ENCODE measurements at places on chromosomes 1 and 21.
A peak's percentile ranks its signal among the peaks of the same experiment; 100 is the strongest.

- no peak for DNase-seq
These were observed 71.5 kb downstream of the MAP10 start for GRCh38 chr1:232876506-232877364.

GRCh38 chr21:42401154-42401553, 2.5 kb upstream of the UBASH3A start:
- no peak for DNase-seq

- DNase-seq: no peak
These were observed 2.0 kb upstream of the FCER1A start for GRCh38 chr1:159300146-159300545.

GRCh38 chr1:7781501-7781900, 2.6 kb upstream of the PER3 start:
- DNase-seq: no peak

GRCh38 chr21:15005391-15005790, 59.4 kb downstream of the NRIP1 start:
- no peak for DNase-seq

DNA sequence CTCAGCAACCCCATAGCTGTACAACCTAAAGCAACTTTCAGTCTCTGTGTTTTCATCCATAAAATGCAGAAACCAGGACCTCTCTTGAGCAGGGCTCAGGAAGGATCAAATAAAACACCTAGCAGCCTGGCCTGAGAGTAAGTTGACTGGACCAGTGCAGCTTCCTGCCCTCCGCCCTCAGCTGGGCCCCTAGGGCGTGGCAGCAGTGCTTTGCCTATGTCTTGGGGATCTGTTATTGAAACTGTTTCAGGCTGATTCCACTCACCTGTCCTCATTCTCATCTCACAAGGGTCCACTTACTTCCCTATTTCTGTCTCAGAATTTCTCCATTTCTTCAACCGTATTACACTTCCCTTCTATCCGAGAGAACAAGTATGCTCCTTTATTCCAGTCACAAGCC, 17.3 kb downstream of the LRRC42 start:
- DNase-seq: no peak

DNA sequence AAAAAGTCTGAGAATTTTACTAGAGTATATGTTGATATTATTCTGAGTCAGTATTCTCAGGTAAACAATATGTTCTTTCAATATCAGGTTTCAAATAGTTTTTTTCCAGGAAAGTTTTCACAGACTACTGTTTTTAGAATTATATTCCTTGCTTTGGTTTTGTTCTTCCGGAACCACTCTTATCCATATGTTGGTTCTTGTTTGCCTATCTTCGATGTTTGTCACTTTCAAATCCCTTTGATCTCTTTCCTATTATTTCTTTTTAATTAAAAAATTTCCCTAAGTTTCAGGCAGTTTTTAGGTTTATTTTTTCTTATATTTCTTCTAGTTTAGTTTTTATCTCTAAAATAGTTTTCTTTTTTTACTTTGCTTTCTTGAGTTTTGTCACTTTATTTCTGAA, 20.9 kb downstream of the NOS1AP start:
- no peak for DNase-seq

DNA sequence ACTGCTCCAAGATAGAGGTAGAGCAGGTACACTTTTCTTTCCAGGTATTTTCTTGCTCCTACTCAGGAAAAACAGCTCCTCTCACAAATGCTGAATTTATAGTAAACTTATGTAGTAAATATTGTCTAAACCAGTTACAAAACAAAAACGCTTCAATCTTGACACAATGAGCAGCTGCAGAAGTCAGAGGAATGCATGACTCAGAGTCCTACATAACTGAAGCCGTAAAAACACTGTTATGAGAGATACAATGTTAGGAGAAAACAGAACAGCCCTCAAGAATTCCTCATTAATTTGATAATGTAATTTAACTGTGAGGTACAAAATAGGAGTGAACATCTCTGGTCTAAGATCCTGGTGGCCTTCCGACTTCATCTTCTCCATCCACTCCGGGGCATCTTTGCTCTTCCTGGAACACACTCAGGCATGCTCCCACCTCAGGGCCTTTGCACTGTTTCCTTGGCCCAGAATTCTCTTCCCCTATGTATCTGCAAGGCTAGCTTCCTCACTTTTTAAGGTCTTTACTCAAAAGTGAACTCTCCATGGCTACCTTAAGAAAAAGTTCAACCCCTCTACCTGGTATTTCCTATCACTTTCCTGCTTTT, 138.5 kb downstream of the SLC45A1 start:
- DNase-seq: no peak

DNA sequence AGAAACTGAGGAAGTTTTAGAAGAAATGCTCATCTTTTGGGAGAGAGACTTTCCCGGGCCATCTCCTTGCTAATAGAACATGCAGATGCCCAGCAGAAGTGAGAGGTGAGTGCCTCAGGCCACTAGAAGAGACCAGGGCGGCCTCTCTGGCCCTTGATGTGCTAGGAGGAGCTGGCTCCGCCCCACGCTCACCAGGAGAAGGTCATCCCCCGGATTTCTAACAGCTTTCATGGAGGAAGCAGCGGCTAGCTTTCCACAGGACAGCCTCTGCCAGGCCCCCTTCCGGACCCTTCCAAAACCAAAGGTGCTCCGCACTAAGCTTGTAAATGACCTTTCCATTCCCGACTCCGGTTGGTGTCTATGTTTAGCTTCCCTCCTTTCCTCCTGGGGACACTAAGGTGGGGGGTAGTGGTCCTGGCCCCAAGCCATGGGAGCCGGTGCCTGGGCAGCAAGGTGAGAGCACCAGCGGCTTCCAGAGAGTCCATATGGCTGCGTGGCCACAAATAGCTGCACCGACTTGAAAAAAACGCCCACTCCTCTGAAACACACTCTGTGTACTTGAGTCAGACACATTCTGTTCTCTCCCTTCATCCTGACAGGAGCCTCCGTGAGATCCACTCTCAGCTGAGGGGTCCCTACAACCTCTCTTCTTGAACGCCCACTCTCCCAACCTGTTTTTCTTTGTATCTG, 249.9 kb downstream of the TNR start:
- DNase-seq: no peak

- no peak for DNase-seq
These were observed 34.9 kb upstream of the TACSTD2 start for GRCh38 chr1:58611861-58612385.

DNA sequence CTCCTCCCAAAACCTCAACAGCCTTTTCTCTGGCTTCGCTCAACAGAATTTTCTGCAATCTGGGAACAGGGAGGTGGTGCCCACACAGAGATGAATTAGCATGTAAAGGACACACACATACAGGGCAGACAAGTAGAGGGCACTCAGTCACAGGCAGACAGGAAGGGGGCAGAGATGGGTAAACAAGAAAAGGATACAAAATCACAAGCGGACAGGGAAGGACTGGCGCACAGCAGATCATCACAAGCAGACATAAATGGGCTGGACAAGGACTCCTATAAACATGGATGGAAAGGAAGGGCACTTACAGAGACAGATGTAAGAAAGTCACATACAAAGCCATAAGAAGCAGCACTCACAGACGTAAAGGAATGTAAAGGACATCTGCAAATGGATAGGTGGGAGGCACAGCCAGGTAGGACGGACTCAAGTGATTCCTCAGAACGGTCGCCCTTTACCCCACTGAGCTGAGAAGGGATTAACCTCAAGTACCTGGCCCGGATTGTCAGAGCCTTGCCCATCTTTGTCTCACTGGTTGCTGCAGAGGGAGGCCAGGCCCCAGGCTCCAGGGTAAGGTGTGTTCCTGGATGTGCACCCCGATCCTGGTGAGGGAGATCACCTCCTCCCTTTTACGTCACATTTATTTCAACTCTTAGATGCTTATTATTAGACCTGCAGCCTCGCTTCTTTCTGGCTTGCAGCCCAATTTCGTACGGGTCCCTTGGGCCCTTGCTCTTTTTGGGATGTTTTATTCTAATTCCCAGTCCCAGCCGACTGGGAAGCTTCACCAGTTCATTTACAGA, 836 bp upstream of the PRCC start:
- DNase-seq: no peak

GRCh38 chr1:54643736-54644135, 2.1 kb downstream of the MROH7 start:
- no peak for DNase-seq

DNA sequence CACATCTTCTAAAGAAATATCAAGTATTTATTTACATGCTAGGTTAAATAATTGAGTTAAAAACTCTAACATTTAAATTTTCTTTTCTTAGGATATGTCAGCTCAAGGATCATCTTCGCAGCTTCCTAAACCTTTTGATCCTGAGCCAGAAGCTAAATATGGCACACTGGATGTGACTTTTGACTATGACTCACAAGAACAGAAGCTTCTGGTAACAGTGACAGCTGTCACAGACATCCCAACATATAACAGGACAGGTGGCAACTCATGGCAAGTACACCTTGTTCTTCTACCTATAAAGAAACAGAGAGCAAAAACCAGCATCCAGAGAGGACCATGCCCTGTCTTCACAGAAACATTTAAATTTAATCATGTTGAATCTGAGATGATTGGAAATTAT, 132.7 kb upstream of the SERTAD4 start:
- no peak for DNase-seq

DNA sequence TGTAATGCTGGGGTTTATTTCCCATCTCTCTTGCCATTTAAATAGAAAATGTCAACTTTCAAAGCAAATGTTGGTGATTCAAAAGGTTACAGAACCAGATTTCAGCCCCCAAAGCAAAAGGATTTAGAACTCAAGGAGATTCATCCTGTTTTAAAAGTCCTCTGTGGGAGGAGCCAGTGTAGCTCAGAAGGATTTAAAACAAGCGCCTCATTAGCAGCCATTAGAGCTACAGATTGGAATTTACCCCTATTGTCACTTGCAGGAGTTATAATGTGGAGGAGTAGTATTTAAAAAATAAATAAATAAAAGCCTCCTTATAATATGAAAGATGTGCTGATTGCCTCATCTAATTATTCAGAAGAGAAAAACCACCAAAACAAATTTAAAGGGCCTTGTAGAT, 107.8 kb downstream of the LAMC2 start:
- DNase-seq: no peak

GRCh38 chr1:167671727-167672511, 41.9 kb downstream of the RCSD1 start:
- DNase-seq: no peak

GRCh38 chr1:212683357-212683722, 16.3 kb downstream of the BATF3 start:
- DNase-seq: no peak

DNA sequence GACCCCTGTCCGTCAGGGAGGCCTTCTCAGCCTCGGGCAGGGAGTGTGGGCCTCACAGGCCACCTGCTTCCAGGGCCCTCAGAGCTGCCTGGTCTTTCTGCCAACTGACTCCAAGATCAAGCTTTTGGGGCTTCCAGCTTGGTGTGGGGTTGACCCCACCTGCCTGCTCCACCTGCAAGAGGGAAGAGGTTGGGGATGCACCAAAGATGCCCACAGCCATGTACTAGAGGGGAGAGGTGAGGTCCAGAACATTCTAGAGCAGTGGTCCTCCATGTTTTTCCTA, 266.7 kb upstream of the VAMP3 start:
- no peak for DNase-seq

GRCh38 chr1:155910621-155911121, 478 bp downstream of the RIT1 start:
- no peak for DNase-seq

DNA sequence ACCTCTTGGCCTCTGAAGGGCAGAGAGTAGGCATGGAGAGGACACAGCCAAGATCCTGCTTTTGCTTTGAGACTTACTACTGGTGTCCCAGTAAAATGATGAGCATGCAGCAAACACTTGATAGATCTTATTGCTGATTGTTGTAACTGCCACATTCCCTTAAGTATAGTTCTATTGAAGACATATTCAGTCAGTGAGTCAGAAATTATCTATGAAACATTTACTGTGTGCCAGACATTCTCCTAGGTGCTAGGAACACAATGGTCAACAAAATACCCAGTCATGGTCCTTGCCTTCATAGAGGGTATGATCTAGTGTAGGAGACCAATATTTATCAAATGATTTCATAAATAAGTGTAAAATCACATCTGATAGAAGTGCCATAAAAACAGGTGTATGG, 13.6 kb downstream of the STYXL2 start:
- DNase-seq: no peak

- peak; percentile 24 for DNase-seq
These were observed 479.3 kb upstream of the RUNX1 start for GRCh38 chr21:35528116-35529042.

DNA sequence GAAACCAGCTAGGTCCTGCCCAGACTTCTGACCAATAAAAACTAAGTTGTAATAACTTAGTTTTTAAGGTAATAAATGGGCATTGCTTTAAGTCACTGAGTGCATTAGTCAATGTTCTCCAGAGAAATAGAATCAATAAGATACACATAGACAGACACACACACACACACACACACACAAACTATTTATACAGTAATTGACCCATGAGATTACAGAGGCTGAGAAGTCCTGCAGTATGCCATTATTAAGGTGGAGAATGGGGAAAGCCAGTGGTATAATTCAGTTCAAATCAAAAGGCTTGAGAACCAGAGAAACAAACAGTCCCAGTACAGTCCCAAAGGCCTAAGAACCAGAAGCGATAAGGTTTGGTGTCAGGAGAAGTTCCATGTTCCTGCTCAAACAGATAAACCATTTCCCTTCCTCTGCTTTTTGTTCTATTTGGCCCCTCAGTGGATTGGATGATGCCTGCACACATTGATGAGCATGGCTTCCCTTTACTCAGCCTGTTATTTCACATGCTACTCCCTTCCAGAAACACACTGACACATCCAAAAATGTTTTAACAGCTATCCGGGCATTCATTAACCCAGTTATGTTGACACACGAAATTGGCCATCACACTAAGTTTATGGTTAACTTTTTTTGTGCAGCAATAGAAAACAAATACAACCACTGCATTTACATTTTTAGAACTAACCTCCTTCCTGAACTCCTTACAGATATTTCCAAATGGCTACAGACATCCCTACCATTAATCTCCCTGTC, 828.2 kb upstream of the NCAM2 start:
- no peak for DNase-seq

- no peak for DNase-seq
These were observed 168.5 kb upstream of the PLD5 start for GRCh38 chr1:242692988-242693387.

DNA sequence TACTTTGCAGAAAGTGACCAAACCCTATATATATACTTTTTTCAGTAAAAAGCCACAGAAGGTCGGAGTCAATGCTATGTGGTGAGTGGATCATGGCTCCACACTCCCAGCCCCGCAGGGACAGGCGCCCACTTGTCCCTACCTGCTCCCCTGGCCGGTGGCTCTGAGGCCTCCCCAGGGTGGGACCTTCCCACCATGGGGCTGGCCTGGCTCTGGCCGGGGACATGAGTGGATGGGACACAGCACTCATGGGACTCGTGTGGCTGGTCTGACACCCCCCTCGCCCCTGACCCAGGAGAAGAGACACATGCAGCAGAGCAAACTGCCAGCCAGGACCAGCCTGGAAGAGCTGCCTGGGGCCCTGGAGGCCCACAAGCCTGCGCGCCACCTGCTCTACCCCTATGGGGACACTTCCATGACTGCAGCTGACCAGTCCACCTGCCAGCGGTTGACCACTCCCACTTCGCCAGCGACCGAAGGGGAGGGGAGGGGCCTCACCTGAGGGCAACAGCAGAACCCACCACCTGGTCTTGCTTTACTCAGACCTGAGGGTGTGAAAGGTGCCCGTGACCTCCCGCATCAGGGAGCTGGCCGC, 2.2 kb downstream of the SPATC1L start:
- no peak for DNase-seq

Measured in stimulated activated CD4-positive, alpha-beta T cell treated with anti-CD3 and anti-CD28 coated beads, Interleukin-4, amount 100 ng/mL, for 4 hours (primary cell).